Activated CD8-positive, alpha-beta memory T cell treated with anti-CD3 and anti-CD28 coated beads, Interleukin-2, amount 10 ng/mL, durations not matched to agents 7 days and 5 days (primary cell): ENCODE measurements at places on chromosomes 5 and 9. TPM values are rescaled to one million over a fixed set of nuclear protein-coding genes. Genes with fewer than 3 reads are reported as not detected.

Gene OR1N2
- not detected for total RNA-seq

DNA sequence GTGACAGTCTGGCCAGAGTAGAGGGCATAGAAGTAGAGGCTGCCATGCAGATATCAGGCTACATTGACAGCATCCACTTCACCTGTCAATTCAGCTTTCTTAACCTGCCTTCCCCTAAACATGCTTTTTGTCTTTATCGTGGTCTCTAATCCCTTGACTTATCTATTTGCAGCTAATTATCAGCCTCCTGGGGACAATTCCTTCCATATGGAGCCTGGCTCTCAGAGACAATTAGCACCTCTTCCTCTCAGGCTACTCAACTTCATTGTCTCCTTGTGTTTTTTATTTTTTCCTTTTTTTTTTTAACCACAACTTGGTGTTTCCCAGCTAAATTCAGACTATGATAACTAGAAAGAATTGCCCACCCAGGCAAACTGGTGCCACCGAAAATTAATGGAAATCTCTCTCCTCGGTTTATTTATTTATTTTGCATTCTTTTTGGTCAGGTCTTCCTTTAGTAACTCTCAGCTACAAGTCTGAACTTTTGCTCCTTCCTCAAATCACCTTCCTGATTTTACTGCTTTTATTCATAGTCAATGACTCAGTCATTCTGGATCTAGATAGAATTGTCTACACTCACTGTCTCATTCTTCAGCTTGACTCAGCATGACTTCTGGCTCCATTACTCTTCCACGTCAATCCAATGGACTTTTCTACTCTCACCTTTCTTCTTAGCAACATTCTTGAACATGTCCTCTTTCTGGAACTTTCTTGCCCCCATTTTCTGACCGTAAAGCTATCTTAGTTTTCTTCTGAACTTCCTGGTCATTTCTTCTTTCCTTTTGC, 63.0 kb upstream of the BASP1 start:
- DNase-seq = no peak

DNA sequence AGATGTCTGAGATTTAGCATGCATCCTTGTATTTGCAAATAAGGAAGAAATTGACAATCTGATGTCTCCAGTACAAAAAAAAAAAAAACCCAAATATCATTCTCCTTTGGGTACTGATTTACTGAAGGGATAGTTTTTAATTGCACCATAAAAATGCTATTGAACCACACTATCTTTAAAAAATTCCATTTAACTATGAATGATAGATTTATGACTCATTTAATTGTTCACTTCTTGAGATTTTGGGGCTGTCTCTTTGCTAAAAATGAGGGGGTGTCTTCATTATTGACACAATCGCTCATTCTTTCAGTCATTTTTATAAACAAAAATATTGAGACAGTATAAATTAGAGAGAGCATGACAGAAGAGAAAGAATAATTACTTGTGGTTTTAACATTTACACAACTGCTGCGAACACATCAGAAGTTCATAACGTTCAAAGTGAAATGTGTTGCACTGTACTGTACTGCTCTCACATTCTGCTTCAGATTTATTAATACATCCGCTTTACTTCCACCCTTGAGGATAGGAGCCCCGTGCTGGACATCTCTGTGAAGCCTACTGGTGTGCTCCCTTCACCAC, 142.3 kb downstream of the MEF2C start:
- DNase-seq = no peak

- no peak for DNase-seq
Measured at GRCh38 chr9:19160085-19160484, 32.8 kb upstream of the PLIN2 start.

DNA sequence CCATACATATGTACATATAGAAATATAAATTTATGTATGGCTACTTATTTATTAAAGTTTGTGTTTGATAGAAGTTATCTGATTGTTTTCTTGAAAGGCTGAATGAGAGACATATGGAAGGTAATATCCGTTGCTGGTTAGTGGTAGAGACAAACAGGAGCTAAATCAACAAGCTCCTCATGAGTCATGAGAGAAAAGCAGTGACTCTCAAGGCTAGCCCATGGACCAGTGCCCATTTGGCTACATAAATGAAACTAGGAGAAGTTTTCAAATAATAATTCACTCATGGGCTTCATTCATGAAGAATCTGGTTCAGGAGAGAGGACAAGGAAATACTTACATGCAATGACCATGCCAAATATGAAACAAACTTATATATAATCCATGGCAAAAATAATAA, 504.5 kb upstream of the ITGA1 start:
- no peak for DNase-seq
